Fibroblast of skin of abdomen (primary cell): ENCODE measurements at places on chromosomes 2 and 18.

GRCh38 chr18:57429167-57430078 is 5.8 kb upstream of the ONECUT2 start:
- no peak for DNase-seq

GRCh38 chr2:176467595-176467994 is 198.4 kb downstream of the MTX2 start:
- no peak for DNase-seq

- DNase-seq: no peak
Observed at GRCh38 chr2:46308081-46308480, 10.9 kb downstream of the EPAS1 start.

DNA sequence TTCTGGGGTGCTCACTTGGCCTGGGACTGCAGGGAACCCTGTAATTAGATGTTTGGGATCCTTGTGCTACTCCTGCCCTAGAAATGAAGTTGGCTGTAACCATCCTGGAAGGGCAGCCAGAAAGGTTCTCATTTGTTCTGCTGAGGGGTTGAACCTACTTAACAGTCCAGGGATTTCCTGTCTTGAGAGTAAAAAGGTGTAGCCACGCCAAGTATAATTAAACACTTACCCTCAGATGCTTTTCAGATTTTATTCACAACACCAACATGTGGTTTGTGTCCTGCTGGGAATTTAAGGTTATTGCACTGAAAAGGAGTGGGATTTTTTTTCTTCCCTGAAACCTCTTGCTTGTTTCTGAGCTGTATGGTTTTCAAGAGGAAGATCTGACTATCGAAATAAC is 222.4 kb upstream of the APCDD1 start:
- DNase-seq: no peak

DNA sequence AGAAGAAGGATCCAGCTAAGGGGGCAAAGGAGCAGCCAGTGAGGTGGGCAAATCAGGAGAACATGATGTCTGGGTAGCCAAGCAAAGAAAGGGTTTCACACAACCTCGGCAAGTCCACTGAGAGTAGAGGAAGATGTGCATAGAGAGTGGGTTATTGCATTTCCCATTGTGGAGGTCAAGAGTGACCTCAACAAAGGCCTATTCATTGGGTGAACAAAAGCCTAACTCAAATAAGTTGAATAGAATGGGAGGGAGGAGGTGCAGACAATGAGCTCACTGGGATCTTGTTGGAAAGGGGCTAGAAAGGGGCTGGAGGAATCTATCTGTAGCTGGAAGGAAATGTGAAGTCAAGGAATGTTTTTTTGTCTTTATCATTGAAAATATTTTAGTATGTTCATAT is 14.0 kb upstream of the PDCL3 start:
- no peak for DNase-seq

DNA sequence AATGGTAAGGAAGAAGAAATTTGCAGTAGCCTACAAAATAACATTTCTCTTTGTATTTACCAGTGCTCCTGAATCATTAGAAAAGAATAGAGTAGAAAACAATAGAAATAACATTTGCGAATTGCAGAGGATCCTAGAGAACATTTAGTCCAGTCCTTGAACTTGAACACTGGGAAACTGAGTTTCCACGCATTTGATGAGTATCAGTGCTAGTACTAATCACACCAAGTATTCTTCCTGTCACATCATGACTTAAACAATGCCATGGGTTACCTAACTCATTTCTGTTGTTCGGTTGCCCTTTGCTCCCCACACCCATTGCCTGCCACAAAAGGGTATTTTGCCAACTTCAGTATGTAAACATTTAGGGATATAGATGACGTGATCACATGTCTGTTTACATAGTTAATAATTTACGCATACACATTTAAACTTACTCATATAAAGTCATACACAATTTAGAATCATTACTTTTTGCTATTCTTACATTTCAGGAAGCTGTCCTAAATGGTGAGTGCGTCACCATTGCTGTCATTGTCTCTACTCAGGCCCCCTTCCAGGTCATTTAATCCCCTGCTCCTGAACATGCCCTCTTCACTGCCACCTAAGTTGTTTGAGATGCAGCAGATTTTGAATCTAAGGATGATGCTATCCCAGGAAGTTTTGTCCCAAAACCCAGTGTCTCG is 42.3 kb downstream of the CRIM1 start:
- no peak for DNase-seq

DNA sequence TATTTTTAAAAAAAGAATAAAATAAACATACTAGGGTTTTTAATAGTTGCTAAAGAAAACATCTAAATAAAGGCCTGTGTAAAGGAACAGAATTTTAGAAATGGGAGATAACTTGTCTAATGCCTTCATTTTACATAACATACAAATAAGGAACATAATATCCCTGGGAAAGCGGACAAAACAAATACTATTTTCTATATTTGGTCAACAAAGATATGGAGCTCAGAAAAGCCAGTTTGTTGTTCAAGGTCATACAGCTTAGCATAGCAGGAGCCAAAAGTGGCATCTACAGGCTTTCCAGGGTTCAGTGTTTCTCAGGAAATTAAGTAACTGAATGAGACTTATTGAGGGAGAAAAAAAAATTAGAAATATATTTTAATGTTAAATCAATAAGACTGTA is 73.4 kb upstream of the CD226 start:
- no peak for DNase-seq

DNA sequence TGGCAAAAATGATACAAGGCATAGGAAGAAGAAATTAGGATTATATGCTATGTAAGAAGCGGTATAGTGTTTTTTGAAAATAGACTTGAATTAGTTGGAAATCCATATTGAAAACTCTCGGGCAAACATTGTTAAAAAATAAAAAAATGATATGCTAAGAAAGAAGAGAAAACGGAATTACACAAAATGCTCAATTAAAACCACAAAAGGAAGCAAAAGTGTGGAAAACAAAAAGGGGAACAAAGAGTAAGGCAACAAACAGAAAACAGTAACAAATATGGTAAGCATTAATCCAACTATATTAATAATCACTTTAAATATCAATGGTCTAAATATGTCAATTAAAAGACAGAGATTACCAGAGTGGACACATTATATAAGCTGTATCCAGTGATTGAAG is 58.4 kb downstream of the TXNL1 start:
- DNase-seq: no peak

DNA sequence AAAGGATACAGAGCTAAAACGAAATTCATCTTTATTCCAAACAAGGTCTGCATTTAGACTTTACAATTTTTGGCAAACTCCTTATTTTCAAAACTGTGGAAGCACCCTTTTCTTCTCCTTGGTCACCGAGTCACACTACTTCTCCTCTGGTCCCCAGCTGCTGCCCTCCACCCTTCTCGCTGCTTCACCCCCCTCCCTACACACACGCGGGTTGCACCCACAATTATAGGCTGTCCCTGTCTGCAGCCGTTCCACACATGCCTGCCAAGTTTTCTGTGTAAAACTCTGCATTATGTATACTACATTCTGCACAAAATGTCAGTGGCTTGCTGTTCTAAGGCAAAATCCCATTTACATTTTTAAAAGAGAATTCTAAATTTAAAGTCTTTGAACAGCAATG is 63.5 kb downstream of the PTPN2 start:
- DNase-seq: no peak

DNA sequence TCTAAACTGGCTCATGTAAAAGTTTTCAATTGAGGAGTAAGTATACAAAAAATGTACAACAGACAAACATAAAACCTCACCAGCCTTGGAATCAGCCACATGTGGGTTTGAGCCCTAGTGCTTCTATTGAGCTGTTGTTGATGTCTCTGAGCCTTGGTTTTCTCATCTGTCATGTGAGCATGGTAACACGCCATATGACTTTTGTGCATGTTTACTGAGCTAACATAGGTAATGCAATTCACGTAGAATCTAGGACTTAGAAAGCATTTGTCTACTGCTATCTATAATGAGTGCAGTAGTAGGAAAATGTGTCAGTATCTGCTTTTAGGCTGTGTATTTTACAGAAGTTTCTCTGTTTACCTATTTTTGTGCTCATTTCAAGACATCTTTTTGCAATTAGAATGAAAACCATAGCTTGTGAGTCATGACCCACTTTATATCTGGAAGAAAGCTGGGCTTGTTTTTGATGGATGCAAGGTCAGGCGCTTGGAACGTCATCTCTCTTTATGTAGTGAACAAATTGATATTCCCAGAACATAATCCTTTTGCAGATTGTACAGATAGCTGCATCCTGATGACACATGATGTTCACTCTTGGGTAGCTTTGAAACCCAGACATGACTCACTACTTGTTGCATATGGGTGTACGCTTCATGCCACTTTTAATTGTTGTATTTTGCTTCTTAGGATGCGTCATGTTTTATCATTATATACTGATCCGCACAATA is 94.3 kb downstream of the RNF144A start:
- peak; percentile 97 for DNase-seq

DNA sequence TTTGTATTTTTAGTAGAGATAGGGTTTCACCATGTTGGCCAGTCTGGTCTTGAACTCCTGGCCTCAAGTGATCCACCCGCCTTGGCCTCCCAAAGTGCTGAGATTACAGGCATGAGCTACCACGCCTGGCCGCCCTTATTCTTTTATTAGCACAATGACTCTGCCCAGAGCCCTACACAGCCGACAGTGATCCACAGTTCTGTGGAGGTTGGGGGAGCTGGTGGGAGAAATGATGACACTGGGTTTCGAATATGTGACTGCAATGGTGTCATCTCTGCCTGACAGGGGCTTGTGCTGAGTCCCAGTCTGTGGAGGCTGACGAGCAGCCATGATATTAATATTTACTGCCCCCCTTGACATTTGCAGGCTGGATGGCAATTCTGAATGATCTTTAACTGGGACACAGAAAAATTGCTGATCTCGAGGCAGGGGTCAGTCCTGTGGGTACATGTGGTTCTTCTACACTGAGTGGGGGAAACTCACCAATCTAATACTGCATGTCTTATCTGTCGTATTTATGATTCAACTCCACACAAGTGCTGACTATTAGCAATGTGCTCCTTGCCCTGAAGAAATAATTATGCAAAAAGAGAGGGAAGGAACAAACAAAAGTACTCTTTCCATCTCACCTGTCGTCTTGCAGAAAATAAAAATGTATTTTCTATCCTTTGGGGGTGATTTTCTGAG is 6.3 kb upstream of the CTAGE1 start:
- no peak for DNase-seq

DNA sequence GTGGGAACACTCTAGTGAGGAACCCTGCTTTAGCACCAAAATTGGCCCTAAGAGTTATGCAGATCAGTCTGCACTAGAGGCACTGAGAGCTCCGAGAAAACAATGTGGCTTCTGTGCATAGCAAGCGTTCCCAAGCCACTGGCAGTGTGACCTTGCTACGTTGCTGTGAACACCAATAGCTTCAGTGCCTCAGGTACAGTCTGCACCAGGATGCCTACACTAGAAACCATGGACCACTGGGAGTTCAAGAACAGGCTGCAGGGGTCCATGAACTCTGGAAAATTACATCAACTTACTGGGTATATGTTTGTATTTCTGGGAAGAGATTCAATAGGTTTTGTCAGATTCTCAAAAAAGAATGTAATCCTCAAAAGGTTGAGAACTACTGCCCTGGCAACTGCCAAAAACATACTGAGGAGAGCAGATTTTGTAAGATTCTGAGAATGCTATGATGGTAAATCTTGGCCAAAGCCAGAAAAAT is 18.3 kb upstream of the SP3 start:
- no peak for DNase-seq

DNA sequence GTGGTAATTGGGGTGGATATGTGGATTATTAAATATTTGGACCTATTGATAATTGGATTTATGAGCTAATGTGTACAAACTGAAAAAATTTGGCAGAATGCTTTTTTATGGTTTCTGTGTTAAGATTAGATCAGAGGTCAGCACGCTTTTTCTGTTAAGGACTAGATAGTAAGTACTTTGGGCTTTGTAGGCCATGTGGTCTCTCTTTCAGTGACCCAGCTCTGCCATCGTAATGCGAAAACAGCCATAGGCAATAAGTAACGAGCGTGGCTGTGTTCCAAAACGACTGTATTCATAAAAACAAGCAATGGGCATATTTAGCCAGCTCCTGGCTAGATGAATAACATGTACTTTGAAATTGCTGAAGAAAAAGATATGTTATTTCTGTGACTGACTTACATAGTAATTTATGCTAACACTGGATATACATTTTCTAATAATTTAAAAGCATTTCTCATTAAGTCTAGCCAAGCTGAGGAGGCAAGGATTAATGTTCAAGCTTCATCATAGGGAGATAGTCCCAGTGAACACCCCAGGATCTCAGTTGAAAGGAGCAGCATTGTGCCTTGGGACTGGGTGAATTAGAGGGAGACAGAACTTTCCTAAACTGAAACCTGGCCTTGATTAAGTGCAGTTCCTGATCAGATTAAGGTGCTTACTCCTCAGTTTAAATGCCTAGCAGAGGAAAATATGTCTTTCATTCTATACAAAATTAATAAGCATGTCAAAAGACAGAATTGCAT is 20.0 kb downstream of the CCDC138 start:
- DNase-seq: no peak

- no peak for DNase-seq
Observed at GRCh38 chr2:134934641-134935040, 16.0 kb downstream of the CCNT2 start.

DNA sequence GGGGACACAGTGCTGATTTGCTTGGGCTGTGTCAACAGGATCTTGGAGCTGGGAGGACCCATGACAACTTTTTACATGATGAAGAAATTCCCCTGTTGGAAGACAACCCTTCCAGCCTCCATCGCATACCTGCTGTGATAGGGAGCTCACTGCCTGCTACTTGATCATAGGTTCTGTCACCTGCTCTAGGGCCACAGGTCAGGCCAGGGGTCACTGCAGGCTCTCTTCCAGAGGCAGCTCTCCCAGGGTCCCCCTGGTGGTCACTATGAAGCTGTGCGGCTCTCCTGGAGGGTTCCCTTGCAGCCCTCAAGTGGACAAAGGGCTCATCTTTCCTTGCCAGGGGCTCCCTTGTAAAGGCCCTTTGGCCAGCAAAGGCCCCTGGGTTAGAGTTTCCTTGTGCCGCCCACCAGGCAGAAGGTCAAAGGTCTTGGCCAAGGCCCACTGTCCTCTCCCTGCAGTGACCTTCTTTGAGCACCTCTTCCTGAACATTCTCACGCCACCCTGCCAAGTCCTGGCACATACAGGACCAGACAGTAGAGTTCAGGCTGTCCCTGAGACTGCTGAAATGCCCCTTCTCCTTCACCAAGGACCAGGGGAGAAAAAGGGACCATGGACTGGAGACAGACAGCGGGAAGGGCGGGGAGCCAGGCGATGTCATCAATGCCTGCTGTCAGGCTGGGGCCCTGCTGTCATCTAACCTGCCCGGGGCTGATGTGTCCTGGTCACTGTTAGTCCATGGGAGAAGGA is 345.1 kb downstream of the DYSF start:
- no peak for DNase-seq

GRCh38 chr2:961786-962185 is 11.1 kb downstream of the SNTG2 start:
- DNase-seq: no peak

GRCh38 chr2:234273887-234274584 is 222.8 kb downstream of the ARL4C start:
- DNase-seq: no peak

- DNase-seq: no peak
Observed at GRCh38 chr2:10415048-10415447, 33.1 kb downstream of the ODC1 start.

- no peak for DNase-seq
Observed at GRCh38 chr2:209633911-209634310, 137.7 kb upstream of the UNC80 start.
